Activated CD4-positive, alpha-beta T cell treated with anti-CD3 and anti-CD28 coated beads, Interleukin-2, amount 50 U/mL, for 4 hours (primary cell): ENCODE measurements at places on chromosomes 3 and 15.
A peak's percentile ranks its signal among the peaks of the same experiment; 100 is the strongest.

DNA sequence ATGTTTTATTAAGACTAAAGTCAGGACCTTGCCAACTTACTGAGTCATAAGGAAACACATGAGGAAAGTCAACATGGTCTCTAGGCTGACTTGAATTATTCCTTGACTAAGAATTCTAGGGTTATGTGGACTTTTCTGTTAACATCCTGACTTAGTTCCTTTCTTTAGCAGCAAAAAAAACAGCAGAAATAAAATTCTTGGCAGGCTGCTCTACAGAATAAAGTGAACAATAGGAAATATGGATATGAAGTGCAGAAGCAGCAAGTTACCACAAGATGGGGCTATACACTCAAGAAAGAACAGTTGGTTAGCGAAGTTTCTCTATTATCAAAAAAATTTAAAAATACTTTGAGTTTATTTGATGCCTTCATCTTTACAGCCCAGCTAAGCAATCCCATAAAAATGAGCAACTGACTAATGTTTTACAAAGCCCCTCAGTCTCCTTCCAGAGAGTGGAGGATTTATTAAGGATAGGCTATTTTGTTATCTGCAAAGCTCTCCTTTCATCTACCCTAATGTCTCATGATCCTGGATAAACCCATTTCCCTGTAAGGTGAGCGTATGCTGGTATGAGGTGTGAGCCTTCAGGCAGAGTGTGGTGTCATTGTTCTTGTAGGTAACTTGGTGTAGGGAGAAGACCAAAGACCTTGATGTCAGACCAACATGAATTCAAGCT, 23.1 kb upstream of the MCCC1 start:
- no peak for DNase-seq

DNA sequence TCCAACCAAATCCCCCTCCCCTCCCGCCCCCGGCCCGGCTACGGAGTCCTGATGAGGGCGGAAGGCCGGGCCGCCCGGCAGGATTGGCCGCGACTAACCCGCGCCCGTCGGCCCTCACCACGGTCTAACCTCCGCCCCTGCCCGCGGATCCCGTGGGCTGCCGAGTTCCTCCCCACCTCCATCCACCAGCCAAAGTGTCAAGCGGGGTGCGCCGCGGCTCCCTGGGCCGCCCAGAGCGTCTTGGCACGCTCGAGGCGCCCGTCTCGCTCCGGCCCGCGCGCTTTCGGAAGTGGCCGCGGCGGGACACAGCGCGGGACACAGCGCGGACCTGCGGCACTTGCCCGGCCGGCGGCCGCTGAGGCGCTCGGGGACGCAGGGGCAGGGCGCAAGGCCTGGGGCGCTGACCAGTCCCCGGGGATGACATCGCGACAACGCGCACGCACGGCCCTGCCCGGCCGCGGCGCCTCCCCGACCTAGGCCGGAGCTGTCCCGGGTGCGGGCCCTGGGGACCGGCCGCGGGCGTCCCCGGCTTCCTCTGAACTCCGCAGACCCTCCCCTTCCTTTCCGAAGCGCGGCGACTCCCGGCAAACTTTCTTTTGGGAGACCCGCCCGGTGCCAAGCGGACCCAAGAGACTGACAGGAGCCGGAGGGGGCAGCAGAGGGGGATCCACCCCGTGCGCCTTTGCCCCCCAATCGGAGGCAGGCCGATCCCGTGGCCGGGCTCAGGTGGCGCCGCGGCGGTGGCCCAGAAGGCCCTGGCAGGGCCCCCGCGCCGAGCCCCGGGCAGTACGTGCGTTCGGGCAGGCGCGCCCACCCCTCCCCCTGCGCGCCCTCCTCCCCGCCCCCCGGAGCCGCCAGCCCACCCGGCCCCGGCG, 112.8 kb upstream of the ICE2 start:
- no peak for DNase-seq

GRCh38 chr3:90007778-90008499, 900.5 kb downstream of the EPHA3 start:
- no peak for DNase-seq

DNA sequence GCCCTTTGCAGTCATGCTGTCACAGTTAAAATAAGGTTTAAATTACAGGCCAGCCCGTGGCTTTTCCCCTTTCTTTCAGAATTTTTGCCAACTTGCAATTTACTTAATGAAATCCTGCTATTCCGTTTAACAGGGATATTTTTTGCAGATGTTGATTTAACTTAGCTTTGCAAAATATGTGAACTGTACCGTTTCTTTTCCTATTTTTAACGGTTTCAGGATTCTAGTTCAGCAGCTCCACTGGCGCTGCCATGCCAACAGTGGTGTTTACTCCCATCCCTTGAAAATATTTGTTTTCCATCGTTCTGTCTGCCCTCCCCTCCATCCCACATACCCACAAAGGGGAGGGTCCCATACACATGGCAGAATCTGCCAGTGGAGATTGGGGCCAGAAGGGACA, 54.3 kb downstream of the SMAD6 start:
- DNase-seq = no peak

GRCh38 chr3:197555281-197556261, at the start of gene BDH1:
Gene BDH1, minus strand, starts transcription at chr3:197555968. Its CDS starts 9,525 bp downstream, at chr3:197546443.
- peak; percentile 56 for DNase-seq

- no peak for DNase-seq
Observed at GRCh38 chr15:96565266-96565665, 234.8 kb downstream of the NR2F2 start.

DNA sequence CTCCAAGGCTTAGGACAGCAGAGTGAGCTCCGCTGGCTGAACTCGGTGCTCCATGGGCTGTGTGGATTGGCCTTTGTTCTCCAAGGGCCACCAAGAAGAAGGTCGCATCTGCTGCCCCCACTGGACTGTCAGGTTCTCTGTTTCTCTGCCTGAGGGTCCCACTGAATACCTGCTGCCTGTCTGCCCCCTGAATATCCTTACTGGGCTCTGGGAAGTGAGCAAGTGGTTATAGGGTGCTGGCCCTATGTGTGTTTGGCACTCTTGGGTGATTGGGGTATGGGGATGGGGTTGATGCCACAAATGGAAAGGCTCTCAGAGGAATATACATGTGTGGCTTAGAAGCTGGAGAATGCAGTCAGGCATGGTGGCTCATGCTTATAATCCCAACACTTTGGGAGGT, 82.3 kb downstream of the THSD4 start:
- no peak for DNase-seq

DNA sequence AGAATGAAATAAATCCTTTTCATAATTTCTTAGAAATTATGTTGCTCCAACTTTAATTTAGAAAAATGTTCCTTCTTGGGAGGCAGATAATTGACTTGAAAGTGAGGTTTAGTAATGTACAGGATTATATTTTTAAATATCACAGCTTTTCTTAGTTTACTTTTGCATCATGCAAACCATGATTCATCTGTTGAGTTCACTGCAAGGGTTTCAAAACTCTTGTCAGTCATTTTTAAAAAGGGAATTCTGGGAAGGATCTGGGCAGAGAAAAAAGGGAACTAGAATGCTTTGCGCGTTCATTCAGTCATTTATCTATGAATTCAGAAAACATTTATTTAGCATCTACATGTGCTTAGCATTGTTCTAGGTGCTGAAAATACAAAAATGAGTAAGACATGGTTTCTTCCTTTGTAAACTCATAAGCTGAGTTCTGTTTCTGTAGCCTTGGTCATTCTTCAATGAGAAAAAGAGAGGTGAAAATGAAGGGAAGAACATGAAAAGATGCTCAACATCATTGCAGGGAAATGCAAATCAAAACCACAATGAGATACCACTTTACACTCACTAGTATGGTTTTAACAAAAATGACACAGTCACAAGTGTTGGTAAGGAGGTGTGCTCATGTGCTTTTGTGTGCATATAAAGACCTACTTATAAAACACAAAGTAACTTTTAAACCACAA, 209.1 kb downstream of the NR1D2 start:
- no peak for DNase-seq

DNA sequence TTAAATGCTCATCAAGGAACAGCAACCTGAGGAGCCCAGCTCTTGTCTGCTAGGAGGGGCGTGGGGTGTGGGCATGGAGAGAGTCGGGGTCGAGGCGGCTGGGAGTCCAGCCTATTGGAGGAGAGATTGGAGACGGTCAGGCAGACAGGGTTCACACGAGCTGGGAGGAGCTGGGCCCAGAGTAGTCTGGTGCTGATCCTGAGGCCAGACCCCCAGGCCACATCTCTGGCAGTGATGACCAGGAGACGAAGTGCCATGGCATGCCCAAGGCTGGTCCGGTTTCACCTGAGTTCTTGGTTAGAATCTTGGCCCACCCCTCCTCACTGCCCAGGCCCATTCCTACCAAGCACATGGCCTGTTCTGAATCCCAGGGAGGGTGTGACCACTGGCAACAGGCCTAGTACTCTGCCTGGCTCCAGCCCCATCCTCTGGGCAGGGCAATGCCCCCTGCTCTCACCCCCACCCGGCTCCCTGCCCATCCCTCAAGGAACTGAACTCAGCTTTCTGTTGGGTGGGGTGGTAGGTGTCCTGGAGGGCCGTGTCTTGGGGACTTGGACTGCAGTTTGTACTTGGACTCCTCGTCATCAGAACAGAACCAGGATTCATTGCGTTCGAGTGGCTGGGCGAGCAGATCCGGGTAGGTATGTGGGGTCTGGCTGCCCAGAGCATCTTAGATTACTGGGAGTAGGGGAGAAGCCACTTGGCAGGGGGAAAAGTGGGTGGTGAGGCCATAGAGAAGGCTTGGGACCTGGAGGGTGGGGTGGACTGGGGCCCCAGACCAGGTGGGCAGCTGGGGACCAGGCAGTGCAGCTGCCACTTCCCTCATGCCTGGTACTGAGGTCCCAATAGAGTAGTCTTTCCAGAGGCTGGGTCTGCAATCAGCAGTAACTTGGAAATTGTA, 20.8 kb downstream of the SLC28A1 start:
- DNase-seq = no peak

GRCh38 chr15:63412551-63412950, 30.9 kb upstream of the CA12 start:
- no peak for DNase-seq

DNA sequence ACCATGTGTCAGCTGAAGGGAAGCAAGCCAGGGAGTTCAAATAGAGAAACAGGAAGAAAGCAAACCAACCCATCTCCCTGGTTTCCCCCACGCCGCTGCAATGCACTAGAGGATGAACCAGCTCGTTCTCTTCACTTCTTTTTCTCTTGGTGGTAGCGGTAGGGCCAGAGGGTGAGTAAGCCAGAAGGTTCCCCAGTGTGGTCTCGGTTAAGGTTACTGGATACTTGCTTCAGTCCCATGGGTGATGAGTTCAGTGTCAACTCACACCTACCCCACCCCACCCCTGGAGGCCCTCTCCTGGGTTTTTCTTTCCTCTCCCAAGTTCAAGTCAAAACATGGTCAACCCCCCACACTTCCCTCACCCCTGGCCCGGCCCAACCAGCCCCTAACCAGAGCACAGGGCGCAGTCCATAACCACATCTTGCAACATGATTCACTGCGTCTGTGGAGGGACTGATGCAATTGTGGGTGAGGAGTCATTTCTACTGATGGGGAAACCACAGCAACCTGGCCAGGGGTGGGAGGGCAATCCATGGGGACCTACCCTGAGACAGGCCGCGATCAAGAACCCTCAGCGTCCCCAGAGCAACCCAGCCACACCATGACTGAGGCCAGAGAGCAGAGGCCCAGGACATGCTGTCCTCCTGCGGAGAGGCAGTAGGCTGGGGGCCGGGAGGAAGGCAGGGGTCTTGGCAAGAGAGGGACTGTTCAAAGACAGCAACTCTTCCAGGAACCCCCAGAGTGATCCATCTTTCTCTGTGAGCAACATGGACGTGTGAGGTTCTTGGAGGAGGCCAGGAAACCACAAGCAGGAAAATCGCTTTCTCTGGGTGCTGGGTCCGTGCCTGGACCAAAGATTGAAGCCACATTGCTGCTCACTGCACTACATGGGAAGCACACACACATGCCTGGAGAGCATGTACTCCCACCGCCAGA, 276.6 kb downstream of the UACA start:
- DNase-seq = peak; percentile 28

- no peak for DNase-seq
Observed at GRCh38 chr15:49904296-49904695, 214.7 kb downstream of the ATP8B4 start.

GRCh38 chr3:18283680-18284079, 141.5 kb downstream of the SATB1 start:
- DNase-seq = no peak

GRCh38 chr3:72768936-72769335, 79.3 kb downstream of the SHQ1 start:
- no peak for DNase-seq

- no peak for DNase-seq
Observed at GRCh38 chr3:13193320-13194284, 120.4 kb upstream of the IQSEC1 start.

DNA sequence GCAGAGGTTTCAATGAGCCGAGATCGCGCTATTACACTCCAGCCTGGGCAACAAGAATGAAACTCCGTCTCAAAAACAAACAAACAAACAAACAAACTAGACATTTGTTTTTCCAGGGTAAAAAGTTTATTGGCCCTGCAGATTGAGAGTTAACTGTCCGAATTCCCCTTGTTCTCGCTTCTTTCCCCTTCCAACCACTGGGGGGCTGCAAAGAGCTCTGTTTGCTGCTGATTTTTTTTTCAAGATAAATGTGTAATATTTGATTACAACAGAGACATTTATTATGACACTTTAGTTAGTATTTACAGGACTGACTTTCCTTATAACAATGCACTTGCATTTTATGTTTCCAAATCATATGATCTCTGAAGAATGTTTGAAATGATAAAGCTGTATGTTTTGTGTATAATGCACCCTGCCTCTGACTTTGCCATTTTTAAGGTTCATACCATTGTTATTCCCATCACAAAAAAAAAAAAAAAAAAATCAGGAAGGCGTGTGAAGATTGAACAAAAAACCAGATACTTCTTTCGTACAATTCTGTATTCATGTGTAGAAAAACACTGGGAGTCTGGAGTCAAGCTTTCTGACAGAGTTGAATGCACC, 2.8 kb downstream of the CLSTN2 start:
- DNase-seq = no peak

DNA sequence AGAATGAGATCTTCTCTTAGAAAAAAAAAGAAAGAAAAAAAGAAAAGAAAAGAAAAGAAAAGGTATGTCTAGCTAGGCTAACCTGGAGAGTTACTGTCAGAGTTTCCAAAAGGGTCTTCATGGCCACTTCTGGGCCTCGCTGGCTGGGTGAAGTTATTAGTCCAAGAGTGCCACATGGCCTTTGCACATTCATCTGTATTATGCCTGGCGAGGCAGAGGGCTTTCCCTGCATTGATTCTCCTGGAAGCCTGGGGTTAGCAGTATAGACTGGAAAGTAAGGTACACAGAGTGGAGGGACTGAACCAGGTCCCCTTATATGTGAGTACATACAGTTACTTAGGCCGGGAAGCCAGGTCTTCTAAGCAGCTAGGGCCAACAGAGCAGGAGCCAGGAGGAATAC, 54.8 kb upstream of the CGNL1 start:
- DNase-seq = no peak

DNA sequence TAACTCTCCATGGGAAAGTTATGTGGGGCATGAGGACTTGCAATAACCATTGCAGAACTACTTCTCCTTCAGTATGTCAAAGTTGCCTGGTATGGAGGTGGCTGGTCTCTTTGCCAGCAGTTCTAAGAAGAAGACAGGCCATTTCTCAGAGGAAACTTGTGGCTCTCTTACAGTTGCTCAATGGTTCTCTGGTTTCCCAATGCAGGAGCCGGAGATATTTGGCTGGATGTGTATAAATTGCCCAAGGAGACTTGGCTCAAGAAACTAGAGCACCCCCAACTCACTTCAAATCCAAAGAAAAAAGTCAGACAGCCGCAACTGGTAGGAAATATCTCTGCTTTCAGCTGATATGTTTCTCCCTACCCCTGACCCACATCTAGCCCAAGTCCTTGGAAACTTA, 24.2 kb downstream of the WDR93 start:
- DNase-seq = no peak
